ENCODE measurements at places on chromosomes 1 and 21.

GRCh38 chr1:77038000-77038399, 170.7 kb downstream of the ST6GALNAC5 start:
- DNase-seq: no peak

DNA sequence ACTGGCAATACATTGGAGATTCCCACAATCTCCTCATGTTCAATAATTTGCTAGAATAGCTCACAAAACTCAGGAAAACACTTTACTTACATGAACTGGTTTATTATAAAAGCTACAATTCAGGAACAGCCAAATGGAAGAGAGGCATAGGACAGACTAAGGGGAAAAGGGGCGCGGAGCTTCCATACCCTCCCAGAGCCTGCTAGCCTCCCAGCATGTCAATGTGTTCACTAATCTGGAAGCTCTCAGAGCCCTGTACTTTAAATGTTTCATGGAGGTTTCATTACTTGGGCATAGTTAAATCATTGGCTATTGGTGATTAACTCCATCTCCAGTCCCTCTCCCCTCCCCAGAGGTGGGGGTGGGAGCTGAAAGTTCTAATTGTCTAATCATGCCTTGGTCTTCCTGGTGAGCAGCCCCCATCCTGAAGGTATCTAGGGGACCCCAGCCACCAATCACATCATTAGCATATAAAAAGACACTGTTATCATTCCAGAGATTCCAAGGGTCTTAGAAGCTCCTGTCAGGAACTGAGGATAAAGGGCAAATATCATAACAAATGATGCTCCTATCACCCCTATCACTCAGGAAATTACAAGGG, 10.9 kb upstream of the DMRTB1 start:
- no peak for DNase-seq

GRCh38 chr1:162541619-162542141, 19.8 kb upstream of the UAP1 start:
- no peak for DNase-seq

DNA sequence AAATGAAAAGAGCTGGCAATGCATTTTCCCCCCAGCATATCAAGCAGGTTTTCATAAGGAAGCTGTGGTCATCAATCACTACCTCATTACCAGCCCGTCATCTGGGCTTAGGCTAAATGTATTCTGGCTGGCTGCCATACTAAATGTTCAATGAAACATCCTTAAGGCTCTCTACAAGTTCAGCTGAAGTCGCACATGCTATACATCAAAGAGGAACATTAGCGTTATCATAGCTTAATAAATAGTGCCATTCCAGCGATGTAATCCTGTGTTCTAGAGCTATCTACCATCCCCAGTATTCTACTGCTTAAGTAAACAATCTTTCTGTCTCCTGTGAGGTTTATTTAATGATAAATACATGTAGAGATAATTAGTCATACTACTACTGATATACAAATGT, 288.8 kb downstream of the DPYD start:
- no peak for DNase-seq

GRCh38 chr1:90716243-90716551, 905 bp downstream of the BARHL2 start:
- DNase-seq: no peak

GRCh38 chr1:42195841-42196240, 31.3 kb upstream of the GUCA2A start:
- DNase-seq: no peak

DNA sequence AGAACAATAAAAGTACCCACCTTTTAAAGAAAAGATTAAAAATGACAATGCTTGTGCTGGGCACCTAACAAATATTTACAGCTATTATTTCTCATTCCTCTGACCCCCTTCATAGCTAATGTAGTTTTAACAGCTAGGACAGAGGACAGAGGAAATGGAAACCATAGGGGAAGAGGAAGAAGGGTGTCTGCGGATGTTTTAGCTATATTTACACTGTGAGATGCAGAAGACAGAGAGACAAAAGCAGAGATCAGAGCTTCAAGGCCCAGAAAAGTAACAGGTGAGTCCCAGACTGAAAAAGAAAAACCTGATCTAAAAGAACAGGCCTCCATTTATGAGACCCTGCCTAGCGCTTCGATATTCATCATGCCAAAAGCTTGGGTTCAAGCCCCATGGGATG, 72.0 kb downstream of the ZNF281 start:
- DNase-seq: no peak

- no peak for DNase-seq
Observed at GRCh38 chr1:110707232-110707631, 32.5 kb upstream of the KCNA3 start.

- DNase-seq: no peak
Observed at GRCh38 chr1:196091397-196092135, 516.7 kb downstream of the KCNT2 start.

DNA sequence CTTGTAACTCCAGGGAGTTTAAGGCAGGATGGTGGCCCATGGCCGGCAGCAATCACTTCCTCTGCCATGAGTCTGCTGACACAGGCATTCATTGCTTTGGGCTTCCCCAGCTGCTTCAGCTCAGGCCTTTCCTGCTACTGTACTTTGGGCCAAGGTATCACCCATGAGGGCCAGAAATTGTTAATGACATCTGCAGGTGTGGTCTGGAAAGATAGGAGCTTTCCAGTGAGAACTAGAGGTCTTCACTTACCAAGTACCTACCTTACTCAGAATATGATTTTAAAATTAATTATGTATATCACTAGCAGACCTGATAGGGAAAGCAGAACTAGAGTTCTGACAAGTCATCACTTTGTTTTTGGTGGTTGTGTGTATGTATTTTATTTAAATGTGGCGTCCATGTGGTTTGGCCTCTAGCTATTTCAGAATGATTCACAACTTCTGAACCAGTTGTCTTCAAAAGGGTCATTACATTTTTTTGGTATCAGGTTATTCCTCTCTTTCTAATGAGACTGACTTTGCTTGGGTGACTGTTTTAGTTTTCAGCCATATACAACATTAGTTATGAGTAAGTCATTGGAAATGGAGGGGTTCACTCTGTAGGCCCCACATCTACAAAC, 2.7 kb downstream of the RGL1 start:
- DNase-seq: no peak

DNA sequence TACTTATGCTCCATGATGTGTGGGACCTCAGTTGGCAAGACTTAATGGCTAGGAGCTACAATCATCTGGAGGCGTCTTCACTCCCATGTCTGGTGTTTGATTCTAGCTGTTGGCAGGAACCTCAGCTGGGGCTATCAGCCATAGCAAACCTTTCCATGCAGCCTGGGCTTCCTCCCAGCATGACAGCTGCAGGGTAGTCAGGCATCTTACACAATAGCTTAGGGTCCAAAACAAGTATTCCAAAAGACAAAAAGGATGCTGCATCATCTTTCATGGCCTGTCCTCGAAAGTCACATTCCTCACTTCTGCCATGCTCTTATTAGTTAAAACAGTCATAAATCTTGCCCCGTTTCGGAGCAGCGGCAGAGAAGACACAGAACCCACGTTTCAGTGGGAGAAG, 90.9 kb downstream of the LRRC8C start:
- no peak for DNase-seq

DNA sequence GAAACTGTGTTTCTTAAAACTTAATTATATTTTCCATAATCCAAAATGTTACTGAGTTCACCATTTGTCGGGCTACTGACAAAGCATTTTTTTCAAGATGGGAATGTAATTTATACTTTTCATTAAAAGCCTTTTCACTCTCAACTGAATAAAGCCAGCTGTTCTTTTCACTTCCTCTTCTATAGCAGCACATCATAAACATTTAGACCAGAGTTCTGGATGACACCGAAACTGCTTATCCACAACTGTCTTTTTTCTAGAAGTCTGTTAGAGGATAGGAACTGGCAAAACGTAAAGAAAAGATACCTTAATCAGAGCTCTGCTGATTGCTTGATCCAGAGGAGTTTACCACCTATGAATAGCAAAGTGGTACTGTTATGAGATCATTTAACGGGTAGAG, 594.7 kb downstream of the ADGRL2 start:
- DNase-seq: no peak

GRCh38 chr1:3159121-3159520, 90.1 kb downstream of the PRDM16 start:
- no peak for DNase-seq

DNA sequence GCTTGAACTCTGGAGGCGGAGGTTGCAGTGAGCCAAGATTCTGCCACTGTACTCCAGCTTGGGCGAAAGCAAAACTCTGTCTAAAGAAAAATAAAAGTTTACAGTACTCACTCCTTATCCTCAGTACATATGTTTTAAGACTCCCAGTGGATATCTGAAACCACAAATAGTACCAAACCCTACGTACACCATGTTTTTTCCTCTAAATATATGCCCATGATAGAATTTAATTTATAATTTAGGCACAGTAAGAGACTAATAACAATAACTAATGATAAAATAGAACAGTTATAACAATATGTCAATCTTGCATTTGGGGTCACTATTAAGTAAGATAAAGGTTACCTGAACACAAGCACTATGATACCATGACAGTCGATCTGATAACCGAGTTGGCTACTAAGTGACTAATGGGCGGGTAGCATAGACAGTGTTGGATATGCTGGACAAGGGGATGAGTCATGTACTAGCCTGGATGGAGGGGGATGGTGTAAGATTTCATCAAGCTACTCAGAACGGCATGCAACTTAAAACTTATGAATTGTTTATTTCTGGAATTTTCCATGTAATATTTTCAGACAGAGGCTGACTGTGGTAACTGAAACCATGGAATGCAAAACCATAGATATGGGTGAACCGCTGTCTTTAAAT, 43.7 kb downstream of the ST7L start:
- DNase-seq: no peak

- DNase-seq: no peak
Observed at GRCh38 chr1:27562021-27562420, 41.9 kb downstream of the AHDC1 start.

DNA sequence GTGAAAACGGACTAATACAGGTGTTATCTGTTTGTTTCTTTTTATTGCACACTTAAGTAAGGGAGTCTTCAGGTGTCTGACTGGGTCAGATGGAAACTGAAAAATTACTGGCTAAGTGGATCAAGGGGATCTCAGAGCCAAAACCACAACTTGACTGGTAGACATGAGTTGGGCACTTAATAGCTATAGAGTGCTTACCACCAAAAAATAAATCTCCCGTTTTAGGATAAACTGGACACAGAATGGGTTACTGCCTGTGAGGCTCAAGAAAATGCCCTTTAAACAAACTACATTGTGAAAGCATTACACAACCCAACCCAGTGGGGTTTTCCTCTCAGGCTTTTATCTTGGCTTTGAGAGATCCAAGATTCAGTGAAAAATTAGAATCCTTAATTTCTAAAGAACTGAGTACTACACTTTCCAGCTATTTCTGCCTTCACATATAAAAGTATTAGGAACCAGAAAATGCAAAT, 134.0 kb upstream of the LYPLAL1 start:
- DNase-seq: no peak

DNA sequence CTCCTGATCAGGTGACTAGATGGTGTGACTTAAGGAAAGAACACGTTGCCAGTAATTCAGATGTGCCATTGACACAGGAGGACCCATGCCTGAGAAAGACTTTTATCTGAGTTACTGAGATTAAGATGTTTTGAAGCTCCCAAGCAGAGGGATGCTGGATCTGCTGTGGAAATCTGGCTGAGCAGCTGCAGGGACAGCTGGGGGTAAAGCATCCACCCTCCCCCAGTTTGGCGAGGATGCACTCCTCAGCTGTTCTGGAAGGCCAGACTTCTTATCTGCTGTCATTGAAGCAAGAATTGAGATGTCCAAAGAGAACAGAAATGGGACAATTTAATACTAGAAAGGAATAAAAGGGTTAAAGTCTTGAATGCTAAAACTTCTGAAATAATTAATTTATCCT, 25.7 kb downstream of the TTC3 start:
- DNase-seq: no peak

GRCh38 chr1:229550812-229551567, 7.5 kb downstream of the ABCB10 start:
- DNase-seq: no peak

GRCh38 chr1:90508376-90509167, 208.5 kb downstream of the BARHL2 start:
- no peak for DNase-seq

DNA sequence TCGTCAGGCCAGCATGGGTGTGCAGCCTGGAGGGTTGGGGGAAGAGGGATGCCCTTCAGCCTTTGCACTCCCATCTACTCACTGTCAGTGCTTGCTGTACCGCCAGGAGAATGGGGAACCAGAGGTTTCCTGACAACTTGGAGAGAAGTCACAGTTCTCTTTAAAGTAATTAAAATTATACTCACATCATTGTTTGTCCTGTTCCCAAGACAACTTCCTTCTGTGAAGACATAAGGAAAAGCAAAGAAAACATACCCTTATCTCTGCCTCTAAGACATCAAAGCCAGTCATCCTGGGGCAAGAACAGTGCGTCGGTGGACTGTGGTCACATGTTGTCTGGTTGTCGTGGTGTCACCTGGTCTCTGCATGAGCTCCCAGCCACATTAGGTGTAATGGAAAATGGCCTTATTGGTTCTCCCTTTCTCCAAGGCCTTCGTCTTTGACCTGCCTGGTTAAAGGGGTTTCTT, 17.6 kb downstream of the TRAF5 start:
- DNase-seq: no peak

DNA sequence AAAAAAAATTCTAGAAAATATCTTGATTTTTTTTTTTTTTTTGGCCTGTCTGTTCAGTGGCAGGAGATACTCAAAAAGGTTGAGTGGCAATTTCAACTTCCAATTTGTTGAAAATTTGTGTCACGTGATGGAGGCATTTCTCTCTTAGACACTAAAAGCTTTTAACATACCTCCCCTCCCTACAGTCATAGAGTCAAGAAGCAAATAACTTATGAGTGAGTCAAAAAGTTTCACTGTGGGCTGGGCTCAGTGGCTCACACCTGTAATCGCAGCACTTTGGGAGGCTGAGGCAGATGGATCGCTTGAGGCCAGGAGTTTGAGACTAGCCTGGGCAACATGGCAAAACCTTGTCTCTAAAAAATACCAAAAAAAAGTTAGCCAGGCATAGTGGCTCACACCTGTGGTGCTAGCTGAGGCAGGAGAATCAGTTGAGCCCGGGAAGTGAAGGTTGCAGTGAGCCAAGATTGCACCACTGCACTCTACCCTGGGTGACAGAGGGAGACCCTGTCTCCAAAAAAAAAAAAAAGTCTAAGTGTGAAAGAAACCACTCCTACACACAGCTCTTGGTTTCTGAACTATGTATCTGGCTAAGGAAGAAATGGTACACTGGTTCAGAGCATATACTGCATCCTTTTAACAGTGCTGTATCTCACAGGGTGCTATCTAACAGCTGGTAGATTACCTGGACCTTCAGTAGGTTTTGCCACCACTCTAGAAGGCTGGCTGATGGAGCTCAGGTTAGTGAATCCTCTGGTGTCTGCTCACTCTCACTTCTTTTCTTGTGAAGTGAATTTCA, 11.6 kb upstream of the BSDC1 start:
- DNase-seq: no peak

GRCh38 chr21:45533361-45533845, 8.8 kb downstream of the SLC19A1 start:
- DNase-seq: no peak

- no peak for DNase-seq
Observed at GRCh38 chr1:1894354-1895059, 3.6 kb upstream of the GNB1 start.

GRCh38 chr1:168654198-168654915, 74.6 kb downstream of the DPT start:
- DNase-seq: no peak

- DNase-seq: no peak
Observed at GRCh38 chr21:29583424-29583924, 284.8 kb downstream of the BACH1 start.

All from NCI-H526 treated with DMSO at 0.1 percent for 48 hours (cell line).